ENCODE measurements at places on chromosomes 11 and 22. TPM values are rescaled to one million over a fixed set of nuclear protein-coding genes. Genes with fewer than 3 reads are reported as not detected.

Gene GAB2
- total RNA-seq: 19.6 TPM

Gene DEFB131B
- not detected for total RNA-seq

Gene IGF2
- 0.28 TPM for total RNA-seq

Gene ZDHHC13
- total RNA-seq: 67.7 TPM

Gene HSPB2
- total RNA-seq: not detected

Gene OR51E1
- not detected for total RNA-seq

Gene OR11H1
- total RNA-seq: not detected

Gene TRIM68
- 10.4 TPM for total RNA-seq

Gene VPS11
- 27.4 TPM for total RNA-seq

Gene KRTAP5-9
- not detected for total RNA-seq

Gene ZBTB16
- 17.3 TPM for total RNA-seq

Gene ADM
- 144 TPM for total RNA-seq

Gene OR6T1
- not detected for total RNA-seq

Gene OR2D2
- 0.18 TPM for total RNA-seq

Gene OR51I1
- total RNA-seq: not detected

Gene RANGAP1
- total RNA-seq: 120 TPM

DNA sequence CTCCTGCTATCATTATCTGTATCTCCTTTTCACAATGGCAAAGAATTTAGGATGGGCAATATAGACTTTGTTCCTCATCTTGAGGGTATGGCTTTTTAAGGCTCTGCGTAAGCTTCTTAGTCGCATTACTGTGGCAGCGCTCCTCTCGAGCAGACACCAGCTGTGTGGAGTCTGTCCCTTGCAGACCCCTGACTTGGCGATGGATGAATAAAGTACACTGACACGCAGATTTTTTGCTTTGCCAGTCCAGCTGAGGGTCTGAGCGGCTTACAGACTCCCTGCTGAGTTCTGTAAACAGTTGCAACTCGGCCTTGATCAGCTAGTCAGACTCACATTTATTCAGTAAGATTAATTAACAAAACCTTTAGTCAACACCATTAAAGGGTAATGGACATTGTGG is 390.0 kb upstream of the CNTN5 start:
- DNase-seq: no peak

DNA sequence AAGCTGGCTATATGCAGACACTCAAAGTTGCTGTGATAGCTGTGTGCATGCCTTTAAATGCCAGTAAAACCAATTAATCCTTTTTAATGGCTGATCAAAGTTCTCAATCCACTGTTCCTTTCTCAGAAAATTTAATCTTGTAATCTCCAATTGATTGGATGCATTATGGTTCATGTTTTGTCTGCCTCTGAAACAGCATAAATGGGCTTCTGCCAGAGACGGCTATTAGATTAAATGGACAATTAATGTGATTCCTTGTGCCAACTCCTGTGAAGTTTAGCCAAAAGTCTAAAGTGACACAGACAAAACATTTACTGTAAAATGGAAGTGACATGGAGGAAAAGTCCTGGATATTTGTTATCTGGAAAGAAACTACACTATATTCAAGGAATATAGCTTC is 952.5 kb upstream of the FAT3 start:
- DNase-seq: no peak

- no peak for DNase-seq
Measured at GRCh38 chr22:37659066-37659896, 758 bp downstream of the PDXP start.

DNA sequence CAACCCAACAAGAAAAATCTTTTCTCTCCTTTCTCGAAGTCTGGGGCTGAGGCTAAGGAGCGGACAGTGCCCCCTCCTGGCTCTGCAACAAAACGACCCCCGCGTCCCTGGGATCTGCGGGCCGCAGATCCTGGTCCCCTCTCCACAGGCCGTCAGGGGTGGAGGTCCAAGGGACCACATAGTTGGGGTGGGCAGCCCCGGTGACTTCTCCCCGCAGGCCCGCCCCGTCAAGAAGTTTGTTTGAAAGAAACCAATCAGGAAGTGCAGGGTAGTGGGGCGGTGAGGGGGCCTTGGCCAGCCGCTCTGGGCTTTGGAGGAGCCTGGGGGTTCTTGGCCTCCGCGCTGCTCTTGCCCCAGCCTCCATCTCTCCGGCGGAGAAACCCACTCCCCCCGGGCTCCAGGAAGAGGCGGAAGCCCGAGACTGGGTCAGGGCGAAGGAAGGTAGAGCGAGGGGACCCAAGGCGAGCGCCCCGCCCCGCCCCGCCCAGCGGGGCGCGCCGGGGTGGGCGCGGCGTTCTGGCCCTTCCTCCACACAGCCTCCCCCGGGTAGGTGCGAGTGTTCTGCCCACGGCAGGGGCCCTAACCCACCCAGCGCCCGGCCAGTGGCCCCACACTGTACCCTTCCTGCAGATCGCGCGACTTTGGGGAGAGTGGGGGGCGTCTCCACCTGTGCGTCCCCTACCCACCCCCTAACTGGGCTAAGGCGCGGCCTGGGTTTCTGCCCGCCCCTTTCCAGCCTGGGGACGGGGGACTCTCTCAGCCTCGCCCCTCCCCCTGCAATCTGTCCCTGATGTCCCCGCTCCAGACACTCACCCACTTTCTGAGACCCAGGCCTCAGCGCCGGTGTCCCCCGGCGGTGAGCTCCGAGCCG is 1.3 kb downstream of the TP53I11 start:
- no peak for DNase-seq

GRCh38 chr11:12097219-12097618 is 13.2 kb upstream of the MICAL2 start:
- DNase-seq: no peak

- DNase-seq: no peak
Measured at GRCh38 chr11:108838792-108839105, 173.9 kb downstream of the DDX10 start.

DNA sequence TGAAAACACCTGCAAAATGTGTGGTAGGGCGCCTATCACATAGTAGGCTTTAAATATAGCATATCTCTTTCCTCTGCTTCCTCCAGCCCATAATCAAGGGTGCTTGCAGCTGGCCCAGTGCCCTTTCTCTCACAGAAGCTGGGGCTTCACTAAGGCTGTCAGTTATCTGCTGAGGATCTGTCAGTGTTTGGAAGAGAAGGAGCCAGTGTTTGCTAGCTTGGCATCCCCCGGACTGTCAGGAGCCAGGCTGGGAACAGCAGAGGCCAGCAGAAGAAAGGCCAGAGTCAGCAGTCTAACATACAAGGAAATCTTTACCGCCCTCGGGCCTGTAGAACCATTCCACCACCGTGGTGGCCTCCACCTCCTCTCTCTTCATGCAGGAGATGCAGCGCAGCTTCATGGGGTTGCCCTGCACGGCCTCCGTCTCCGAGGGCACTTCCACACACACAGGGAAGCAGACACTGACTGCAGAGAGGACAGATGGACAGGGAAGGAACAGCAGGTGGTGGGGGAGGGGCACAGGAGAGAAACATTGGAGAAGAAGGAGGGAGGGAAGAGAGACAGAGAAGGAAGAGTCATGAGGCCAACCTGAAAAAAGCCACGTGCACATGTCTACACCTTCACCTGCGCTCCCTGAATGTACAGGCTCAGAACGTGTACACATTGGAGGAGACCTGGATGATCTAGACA is 9.0 kb downstream of the SCN3B start:
- no peak for DNase-seq

DNA sequence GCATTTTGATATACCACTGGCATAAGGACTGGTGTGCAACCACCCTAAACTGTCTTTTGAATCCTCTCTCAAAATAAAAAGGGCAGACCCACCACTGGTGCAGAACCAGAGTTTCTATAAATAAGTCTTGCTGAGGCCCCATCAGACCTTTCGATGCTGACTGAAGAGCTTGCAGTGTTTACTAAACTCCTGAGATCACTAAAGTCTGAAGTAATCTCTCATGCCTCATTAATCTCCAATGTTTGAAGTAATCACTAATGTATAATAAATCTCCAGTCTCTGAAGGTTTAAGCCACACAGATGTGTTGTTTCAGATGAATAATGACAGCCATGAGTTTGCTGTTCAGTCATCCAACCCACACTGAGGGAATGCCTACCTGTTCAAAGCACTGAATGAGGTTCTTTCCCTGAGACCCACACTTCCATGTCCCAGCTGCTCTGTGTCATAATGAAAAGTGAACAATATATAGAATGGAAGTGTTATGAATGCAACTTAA is 50.6 kb upstream of the DEUP1 start:
- DNase-seq: no peak

- no peak for DNase-seq
Measured at GRCh38 chr11:34330653-34331052, 27.2 kb downstream of the ABTB2 start.

GRCh38 chr11:61609000-61609979 is 28.4 kb upstream of the SYT7 start:
- no peak for DNase-seq

- no peak for DNase-seq
Measured at GRCh38 chr11:57458410-57459163, 1.7 kb upstream of the RTN4RL2 start.

GRCh38 chr22:32743046-32743445 is 58.5 kb upstream of the TIMP3 start:
- DNase-seq: no peak

DNA sequence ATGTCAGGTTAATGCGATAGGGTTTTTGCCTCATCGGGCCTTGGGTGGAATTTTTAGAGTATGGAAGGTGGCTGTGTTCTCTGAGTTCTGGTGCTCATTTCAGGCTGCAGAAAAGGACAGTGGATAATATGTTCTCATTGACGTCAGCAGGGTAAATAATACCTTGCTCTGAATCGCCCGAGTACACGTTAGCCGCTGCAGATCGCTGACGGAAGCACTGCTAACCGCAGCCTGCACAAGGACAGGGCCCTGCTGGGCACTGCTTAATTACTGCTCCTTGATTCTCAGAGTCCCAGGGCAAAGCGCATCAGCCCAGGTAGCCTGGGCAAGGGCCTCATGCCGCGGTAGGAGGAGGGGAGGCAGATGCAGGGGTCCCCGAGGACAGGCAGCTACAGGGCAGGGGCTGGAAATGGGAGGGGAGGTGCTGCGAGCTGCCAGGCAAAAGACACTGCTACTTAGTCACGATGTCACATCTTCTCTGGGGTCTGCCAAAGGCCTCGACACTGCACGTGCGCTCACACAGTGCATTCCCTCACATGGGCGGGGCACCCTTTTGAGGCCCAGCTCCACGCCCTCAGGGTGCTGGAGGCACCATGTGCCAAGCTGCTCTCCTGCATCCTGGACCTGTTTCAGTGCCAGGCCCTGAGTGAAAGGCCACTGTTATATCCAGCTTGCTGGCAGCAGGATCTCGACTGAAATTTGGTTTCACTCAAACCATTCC is 35.2 kb downstream of the PPP2R1B start:
- no peak for DNase-seq

DNA sequence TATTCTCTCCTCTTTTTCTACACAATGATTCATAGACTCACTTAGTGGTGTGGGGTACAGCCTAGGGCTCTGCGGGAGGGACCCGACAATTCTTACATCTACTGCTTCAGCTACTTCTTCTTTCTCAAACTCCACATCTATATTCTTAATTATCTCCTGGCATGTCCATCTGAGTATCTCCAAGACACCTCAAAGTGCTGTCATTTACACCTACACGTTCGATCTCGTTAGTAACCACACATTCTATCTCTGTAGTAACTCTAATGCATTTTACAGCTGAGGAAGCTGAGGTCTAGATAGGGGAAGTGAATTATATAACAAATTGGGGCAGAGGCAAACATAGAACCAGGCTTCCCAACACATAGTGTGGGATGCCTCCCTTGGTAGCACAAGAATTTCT is 27.7 kb upstream of the RRM1 start:
- DNase-seq: no peak

DNA sequence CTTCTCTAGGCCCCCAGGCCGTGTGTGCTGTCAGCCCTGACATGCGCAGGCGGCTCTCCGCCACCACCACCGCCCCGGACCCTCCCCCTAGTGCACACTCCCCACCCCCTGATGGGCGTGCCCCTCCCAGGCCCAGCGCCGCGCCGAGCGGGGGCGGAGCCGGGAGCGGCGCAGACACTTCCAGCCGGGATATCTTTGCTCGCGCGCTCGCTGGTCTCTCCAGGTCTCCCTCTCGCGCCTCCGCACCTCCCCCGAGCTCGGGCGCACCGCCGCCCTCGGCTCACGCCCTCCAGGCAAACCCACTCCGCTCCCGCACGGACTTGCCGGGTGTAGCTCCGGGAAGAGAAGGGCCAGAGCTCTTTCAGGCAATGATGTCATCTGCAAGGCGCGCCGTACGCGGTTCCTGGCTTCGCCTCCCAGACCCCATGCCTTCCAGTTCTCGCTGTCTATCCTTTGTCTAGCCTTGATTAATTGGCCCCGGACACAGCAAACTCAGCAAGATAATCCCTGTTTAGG is at the start of gene SCN3B:
Gene SCN3B (minus strand): TSS at position 59 of the 516 bp plus-strand sequence. CDS start 823 bp downstream, outside the sequence.
- DNase-seq: peak; percentile 35

- DNase-seq: no peak
Measured at GRCh38 chr11:92857407-92857806, 112.0 kb upstream of the MTNR1B start.

- no peak for DNase-seq
Measured at GRCh38 chr11:64208796-64209562, 2.5 kb downstream of the FERMT3 start.

- DNase-seq: no peak
Measured at GRCh38 chr22:47631571-47632102, 869.2 kb downstream of the TBC1D22A start.

- peak; percentile 57 for DNase-seq
Measured at GRCh38 chr11:74418509-74418895, 20.3 kb upstream of the PGM2L1 start.

GRCh38 chr22:22691716-22692701 is 47.6 kb downstream of the GGTLC2 start:
- no peak for DNase-seq

DNA sequence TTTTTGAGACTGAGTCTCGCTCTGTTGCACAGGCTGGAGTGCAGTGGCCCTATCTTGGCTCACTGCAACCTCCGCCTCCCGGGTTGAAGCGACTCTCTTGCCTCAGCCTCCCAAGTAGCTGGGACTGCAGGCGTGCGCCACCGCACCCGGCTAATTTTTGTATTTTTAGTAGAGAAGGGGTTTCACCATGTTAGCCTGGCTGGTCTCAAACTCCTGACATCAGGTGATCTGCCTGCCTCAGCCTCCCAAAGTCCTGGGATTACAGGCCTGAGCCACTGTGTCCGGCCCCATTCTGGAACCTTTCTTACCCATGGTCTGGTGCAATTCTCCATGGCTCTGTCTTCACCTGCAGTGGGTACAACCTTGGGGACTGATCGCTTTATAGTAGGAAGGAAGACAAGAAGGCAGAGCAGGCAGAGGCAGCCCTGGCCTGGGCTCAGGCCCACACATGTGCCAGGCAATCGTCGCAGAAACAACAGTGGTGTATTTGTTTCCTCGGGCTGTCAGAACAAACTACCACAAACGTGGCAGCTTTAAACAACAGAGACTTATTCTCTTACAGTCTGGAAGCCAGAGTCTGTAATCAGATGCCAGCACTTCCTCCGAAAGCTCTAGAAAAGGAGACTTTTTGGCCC is 4.0 kb upstream of the PTGDR2 start:
- DNase-seq: no peak

DNA sequence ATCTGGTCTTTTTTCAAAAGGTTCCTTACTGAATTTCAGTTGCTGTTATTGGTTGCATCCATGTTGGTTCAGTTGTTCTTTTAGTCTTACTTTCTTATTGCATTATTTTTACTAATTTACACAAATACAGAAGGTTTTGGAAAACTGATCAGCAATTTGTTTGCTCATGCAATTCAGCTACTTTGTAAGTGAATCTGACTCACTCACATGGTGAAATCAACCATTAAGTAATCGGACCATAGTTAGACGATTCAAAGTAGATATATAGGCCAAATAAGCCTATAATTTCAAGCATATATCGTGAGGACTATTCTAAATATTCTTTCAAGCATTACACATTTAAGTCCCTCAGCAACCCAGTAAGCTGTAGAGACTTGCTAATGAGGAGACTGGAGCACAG is 41.7 kb downstream of the CCDC83 start:
- DNase-seq: no peak
